ENCODE measurements at places on chromosomes 16 and 17. TPM values are rescaled to one million over a fixed set of nuclear protein-coding genes. Genes with fewer than 3 reads are reported as not detected.

DNA sequence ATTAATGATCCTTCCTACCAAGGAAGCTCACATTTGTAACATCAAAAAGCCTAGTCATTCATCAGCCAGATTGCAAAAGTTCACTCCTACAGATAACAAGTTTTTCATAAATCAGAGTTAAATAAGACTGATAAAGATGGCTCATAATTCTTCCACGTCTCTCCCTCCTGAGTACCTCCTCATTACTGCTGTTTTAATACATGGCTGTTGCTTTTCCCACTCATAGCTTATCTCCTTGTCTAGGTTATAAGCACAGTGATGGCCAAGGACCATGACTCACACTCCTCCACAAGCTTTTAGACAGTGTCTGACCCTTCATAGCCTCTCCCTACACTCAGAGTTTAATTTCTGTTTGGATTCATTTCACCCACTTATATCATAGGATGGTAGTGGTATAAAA, 100.9 kb upstream of the MON1B start:
- H3K27me3 ChIP-seq = no peaks in the 10 kb centered on the region
- H3K4me3 ChIP-seq = no peak overlapping the region
- no peak for DNase-seq
- H3K27ac ChIP-seq = no peak overlapping the region

DNA sequence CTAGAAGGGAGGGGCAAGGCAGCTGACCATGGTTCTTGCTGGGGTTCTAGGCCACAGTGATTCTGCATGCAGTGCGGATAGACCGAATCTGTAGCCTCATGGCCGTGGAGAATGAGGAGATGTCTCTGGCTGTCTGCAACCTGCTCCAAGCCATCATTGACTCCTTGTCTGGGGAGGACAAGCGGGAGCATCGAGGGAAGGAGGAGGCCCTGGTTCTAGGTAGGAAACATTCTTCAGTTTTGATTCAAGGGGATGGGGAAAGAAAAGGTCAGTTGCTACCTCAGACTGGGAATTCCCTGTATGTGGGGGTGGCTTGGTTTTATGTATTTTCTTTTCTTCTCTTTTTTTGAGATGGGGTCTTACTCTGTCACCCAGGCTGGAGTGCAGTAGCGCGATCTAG, 7.6 kb downstream of the UNC45B start:
- H3K27ac ChIP-seq = no peak overlapping the region
- no peaks in the 10 kb centered on the region for H3K4me1 ChIP-seq
- no peak overlapping the region for H3K4me3 ChIP-seq

- H3K36me3 ChIP-seq = no peaks in the 10 kb centered on the region
- H3K4me3 ChIP-seq = no peak overlapping the region
- H3K27me3 ChIP-seq = no peaks in the 10 kb centered on the region
- no peak for DNase-seq
Measured at GRCh38 chr16:79843145-79843544, 242.6 kb upstream of the MAF start.

Gene SLC2A4
- total RNA-seq = 0.09 TPM

DNA sequence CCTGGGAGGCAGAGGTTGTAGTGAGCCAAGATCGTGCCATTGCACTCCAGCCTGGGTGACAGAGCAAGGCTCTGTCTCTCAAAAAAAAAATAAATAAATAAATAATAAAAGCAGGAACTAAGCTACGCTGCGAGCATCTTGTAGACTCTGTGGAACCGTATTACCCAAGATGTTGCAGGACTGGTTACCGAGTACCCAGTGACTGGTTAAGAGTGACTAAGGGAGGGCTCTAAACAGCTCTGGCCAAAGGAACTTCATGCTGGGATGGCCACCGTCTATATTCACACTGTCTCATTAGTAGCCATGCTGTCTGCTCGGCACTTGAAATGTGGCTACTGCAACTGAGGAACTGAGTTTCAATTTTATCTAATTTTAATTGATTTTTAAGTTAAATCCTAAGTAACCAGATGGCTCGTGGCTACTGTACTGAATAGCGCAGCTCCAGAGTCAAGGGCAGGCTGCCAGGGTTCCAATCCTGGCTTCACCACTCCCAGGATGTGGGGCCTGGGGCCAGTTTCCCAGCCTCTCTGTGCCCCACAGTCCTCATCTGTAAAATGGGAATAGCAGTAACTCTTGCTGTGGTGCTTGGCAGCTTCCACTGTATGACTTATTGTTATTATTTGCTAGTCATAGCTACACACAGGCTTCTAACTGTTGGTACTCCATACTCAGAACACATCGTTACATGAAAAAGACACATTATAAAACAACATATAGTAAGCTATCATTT, 3.0 kb downstream of the NTAN1 start:
- H3K4me3 ChIP-seq = no peak overlapping the region
- H3K27me3 ChIP-seq = no peaks in the 10 kb centered on the region
- no peak overlapping the region for H3K27ac ChIP-seq
